Stimulated activated CD4-positive, alpha-beta T cell treated with anti-CD3 and anti-CD28 coated beads, Interleukin-4, amount 100 ng/mL, for 48 hours (primary cell): ENCODE measurements at places on chromosomes 13 and 19.
A peak's percentile ranks its signal among the peaks of the same experiment; 100 is the strongest.

DNA sequence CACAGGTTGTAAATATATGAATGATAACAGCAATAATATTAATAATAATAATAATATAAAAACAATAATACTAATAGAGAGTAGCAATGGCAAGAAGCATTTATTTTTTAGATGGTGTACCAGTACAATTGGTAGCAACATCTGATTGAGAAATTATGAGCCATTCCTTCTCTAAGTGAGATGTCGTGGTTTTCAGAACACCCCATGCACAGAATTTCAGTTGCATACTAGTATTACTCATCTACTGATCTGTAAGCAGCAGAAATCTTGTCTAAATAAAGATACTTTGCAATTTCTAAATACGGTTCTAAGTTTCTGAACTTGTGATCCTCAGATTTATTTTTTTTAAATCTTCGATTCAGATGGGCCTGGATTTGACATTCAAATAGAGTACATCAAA, 788.0 kb upstream of the ATXN8OS start:
- no peak for DNase-seq

GRCh38 chr13:52599037-52599847, 43.0 kb upstream of the HNRNPA1L2 start:
- no peak for DNase-seq

- peak; percentile 6 for DNase-seq
These were observed at the start of gene ZNF560 for GRCh38 chr19:9498183-9498902. ZNF560 (minus strand) TSS chr19:9498616; CDS start chr19:9475313, 23,303 bp downstream.

GRCh38 chr19:23817519-23817918, 58.8 kb upstream of the ZNF681 start:
- peak; percentile 10 for DNase-seq

DNA sequence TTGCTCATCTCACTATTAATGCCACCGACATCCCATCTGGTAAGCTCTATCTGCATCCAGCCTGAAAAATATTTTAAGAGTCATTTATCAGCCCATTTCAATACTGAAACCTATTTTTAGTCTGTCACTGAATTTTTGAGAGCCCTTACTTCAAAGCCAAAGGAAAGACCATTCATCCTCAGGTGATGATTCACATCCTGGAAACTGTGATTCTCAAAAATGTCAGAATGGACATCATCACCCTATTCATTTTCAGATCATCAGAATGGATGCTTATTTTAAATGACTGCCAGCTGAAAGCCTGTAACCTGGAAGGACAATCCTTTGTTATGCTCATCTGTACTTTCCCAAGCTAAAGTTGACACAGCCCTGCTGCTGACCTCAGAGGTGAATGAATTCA, 27.0 kb downstream of the TNFSF11 start:
- DNase-seq: no peak

DNA sequence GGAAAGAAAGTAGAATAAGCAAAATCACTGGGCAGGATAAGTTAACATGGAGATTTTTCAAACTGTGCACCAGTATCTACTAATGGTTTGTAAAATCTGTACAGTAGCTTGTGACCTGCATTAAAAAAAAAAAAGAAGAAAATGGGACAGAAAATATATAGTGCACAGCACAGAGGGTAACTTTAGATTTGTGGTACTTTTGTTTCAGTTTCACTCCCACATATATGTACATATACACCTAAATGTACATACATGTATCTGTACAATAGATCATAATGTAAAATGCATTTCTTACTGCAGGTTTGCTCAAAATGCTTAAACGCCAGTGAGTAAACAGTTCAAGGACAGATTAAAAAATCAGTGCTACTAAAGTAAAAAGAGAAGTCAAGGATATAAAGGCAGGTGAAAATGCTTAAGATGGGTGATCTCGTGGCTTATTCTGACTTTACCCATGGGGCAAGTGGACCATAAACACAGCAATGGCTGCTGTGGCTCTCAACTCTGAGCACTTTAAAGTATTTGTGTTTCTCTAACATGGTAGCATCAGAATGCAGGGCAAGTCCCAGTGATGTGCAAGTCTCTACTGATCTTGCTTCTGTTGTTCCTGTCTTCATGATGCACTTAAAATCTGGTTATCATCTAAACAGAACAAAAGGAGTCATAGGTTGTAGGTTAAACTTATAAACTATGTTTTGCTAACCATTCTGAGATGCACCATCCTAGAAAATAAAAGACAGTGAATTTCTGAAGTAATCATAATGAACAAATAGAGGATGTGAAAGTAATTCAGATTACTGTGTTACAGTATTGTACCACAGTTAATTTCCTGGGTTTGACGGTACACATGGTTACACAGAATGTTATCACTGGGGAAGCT, 112.3 kb downstream of the MIPEP start:
- no peak for DNase-seq

- no peak for DNase-seq
These were observed 34.4 kb downstream of the ZNF568 start for GRCh38 chr19:36950335-36951119.

- DNase-seq: no peak
These were observed 49.9 kb upstream of the RFXAP start for GRCh38 chr13:36769126-36769525.

DNA sequence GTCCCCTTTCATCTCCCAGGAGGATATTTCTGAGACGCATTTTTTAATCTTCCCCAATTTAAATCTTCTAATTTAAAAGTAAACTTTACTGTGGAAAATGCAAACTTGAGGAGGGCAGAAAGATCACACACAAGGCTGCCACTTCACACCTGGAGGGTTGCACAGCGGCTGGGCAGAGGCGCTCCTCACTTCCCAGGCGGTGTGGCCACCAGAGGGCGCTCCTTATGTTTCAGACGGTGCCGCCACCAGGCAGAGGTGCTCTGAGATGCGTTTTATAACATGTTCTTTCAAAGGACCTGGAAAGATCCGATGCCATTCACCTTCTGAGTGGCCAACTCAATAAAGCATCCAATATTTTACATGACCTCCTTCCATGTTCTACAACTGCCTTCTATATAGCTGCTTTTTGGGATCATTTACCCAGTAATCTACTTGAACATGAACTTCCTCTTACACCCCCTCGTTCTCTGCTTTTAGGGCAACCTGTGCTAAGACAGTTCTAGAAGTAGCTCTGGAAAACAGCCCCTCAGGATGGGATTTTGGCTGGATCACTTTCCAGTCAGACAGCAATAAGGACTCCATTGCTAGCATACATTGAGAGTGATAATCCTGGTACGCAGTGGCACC, 14.8 kb upstream of the MTUS2 start:
- DNase-seq: peak; percentile 30

GRCh38 chr19:16266586-16266942, 58.1 kb upstream of the KLF2 start:
- DNase-seq: peak; percentile 28

- DNase-seq: no peak
These were observed 174.4 kb downstream of the DCT start for GRCh38 chr13:94305033-94305432.

- no peak for DNase-seq
These were observed 179.0 kb downstream of the SPRY2 start for GRCh38 chr13:80161896-80162295.

DNA sequence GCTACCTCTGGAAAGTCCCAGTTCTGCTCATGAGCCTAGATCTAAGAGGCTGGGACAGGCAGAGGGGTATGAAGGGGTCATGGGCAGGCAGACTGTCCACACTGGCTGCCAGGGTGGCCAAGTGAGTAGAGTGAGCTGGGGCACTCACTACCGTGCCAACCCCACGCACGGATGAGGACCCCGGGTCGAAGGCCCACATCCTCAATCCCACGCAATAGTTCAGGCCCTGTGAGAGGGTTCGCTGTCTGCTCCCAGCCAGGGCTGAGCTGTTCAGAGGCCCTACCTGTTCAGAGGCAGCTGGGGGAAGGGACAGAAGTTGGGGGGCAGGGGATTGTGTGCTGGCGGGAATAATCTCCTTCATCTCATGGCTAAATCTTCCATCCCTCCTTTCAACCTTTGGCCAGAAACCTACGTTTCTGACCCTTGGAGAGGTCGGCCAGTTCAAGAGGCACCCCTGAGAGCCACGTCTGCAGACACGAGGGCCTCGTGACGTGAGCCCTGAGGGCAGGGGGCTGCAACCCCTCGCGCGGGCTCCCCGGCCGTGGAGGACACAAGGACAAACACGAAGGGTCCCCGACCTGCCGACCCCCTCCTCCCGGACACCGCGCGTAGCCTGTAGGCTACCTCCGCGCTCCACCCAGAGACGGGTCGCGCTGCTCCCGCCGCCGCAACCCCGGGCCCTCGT, 1.0 kb upstream of the RPS5 start:
- DNase-seq: no peak

DNA sequence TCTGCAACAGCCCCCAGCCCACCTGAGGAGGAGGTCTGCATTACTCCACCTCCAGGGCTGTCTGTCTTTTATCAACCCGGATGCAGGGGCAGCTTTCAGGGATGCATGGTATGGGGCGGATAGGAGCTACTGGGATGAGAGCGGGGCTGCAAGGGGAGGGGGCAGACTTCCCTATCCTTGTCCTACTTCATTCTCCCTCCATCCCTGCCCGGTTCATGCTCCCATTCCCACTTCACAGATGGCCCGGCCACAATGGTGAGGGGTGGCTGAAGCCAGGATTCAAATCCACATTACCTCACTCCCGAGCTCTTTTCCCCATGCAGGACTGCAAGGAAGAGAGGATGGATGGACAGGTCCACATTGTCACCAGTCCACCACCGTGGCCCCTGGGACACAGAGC, 40.5 kb upstream of the VSTM2B start:
- DNase-seq: no peak

GRCh38 chr19:54434873-54435214, 14.2 kb upstream of the LENG8 start:
- DNase-seq: no peak

DNA sequence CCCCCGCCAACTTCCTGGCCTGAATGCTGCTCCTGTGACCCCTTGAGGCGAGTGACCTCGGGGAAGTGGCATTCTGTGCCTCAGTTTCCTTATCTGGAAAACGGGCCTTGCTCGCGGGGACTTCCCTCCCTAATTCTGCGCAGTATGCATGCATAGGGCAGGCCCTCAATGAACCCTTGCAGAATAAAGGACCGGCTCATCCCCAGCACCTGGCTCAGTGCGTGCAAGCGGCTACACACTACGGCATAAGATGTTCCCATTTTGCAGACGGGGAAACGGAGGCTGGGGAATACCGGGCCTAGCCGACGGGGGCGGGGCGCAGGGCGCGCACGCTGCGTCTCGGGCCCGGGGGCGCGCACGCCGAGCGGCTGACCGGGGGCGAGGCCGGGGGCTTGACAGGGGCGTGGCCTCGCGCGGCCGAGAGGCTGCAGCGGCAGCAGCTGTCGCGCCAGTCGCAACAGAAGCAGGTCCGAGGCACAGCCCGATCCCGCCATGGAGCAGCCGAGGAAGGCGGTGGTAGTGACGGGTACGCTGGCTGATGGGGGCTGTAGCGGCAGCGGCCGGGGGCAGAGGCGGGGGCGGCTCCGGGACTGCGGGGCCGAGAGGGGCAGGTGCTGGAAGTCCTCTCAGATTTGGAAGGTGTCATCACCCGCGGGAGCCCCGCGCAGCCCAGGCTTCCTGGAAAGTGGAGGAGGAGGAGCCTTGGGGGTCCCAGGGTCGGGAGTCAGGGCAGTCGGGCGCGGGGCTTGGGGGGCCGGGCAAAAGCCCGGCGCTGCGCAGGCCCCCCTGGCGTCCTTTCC, at the start of gene PGPEP1:
Gene PGPEP1 (plus strand): TSS at position 409 of the 800 bp plus-strand sequence. CDS start 84 bp downstream, at position 493.
- DNase-seq: peak; percentile 51

DNA sequence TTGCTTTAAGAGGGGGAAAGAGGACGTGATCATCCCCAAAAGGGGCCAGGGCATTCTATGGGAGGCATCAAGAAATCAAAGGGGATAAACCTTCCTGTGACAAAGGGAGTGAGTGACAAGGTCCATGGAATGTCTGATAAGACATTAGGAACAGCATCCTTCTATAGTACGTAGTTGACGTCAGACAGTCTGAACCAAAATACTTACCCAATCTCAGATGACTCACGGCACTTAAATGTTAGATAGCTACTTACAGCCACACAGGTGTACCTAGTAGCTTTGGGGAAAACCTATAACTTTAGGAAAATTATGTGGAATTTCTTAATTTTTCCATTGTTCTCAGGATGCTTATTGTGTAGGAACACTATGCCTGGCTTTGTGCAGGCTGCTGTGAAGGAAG, 4.9 kb downstream of the LGALS16 start:
- DNase-seq: no peak

DNA sequence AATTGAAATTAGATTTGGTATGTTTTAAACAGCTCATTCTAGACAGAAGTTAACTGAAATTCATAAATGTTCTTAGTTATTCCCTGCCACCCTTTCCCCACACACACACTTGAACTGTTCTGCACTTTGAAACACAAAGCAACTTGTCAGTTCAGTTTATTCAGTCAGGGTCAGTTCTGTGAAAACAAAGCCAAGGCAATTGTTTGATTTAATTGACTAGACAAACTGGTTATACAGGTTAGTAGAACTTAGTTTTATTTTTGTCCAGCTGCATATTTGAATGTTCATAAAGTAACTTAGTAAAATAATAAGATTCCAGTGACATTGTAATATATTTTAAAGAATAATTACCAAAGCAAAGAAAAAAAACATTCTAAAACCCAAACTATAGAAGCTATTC, 98.3 kb upstream of the KLF5 start:
- DNase-seq: no peak

GRCh38 chr19:1470305-1471009, 8.6 kb downstream of the C19orf25 start:
- DNase-seq: peak; percentile 57

DNA sequence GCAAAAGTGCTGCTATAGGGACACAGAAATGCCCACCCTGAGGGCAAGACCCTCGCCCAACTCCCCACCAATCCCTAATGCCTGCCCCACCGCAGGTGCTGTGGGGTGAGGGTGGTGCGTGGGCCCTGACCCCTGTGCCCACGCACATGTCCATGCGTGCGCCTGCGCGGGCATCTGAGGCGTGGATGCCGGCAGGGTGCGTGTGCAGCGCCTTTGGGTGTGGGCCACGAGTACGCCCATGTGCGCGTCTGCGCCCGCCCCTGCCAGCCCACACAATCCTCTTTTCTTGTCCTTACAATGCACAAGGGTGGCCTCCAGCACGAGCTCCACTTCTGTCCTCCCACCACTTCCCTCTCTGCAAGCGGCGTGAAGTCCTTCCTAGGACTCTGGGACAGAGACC, 14.3 kb downstream of the FUT6 start:
- DNase-seq: no peak

DNA sequence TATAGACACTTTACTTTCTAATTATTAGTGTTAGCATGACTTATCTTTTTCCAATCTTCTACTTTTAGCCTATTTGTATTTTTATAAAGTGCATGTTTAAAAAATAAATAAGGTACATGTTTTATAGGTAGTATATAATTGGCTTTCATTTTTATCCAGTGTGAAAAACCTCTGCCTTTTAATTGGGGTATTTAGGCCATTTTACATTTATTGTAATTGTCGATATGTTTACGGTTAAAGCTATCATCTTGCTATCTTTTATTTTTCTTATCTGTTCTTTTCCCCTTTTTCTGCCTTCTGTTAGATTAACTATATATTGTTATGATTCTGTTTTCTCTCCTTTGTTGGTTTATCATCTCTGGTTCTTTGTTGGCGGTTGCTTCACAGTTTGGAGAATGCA, 9.1 kb downstream of the PROZ start:
- no peak for DNase-seq

- no peak for DNase-seq
These were observed 240.9 kb upstream of the SERP2 start for GRCh38 chr13:44132710-44133109.
